ENCODE measurements at places on chromosomes 7 and 10.
A peak's percentile ranks its signal among the peaks of the same experiment; 100 is the strongest.

GRCh38 chr10:2837674-2838073 lies 229.7 kb upstream of the PFKP start:
- DNase-seq: no peak

DNA sequence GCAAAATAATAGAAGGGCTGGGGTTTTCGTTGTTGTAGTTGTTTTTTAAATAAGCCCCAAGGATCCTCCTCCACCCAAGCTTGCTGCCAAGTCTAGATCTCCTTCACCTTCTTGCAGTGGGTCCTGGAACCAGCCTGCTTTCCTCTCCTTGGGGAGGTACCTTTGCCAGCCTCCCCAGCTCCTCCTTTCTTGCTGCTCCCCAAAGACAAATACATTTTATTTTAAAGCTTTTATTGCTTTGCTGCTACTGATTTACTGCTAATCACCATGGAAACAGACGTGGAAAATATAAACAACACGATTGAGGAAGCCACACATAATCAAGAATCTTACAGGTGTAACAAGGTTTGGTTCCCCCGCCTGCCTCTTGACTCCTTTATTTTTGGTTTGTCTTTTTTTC lies 17.4 kb upstream of the SLF2 start:
- no peak for DNase-seq

DNA sequence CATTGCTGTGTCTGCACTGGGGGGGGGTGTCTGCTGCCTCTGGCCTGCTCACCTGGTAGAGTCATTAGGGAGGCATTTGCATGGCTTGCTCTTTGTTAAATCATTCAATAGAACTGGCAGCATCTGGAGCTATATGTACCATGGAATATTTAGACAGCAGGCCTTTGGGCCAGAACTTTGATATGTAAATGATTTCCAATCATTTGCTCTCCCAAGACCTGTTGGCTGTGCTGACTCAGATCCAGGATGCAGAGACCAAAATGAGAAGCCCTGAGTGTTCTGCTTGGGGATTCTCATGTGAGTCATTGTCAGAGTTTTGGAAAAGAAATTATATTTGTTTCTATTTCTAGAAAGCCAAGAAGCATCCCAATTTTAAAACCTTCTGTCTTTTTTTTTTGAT lies 257.6 kb upstream of the IGFBP3 start:
- DNase-seq: no peak

GRCh38 chr7:32385316-32385956 lies 104.7 kb downstream of the LSM5 start:
- DNase-seq: no peak

- no peak for DNase-seq
These were observed 70.0 kb upstream of the SMIM30 start for GRCh38 chr7:113188396-113188795.

DNA sequence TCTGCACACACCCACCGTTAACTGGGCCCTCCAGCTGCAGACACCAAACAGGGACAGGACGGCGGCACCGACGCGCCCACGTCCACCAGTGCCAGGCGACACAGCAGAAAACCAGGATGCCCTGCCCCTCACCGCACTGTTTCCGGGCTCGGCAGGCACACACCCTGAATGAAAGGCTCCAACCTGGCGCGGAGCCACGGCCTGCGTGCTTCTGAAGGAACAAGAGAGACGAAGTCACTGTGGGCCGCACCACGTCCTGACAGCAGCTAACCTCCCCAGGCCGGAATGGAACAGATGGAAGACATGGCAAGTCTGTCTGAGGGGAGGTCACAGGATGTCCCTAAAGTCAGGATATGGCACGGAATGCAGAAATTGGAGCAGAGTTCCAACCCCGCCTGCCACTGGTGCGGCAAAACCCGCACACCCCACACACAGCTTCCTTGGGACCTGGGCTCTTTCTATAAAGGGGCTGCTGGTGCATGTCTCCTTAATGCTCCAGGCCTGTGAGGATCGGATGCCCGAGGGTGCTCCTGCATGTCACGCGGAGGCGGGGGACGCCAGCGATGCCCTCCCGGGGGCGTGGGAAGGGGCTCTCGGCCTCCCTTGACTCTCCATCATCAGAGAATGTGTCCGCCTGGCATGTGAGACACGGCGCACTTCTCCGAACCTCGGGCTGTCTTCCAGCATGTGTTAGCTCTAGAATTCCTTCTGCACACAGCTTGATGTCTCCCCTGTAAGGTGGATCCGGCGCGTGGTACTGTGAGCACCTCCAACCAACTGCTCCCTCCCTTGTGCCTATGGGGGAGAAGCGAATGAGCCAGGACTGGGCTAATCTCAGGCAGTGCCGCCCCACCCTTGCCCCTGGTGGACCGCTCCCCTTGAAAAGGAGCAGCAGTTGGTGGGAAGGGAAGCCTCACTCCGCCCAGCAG lies 3.9 kb upstream of the GPER1 start:
- DNase-seq: no peak

DNA sequence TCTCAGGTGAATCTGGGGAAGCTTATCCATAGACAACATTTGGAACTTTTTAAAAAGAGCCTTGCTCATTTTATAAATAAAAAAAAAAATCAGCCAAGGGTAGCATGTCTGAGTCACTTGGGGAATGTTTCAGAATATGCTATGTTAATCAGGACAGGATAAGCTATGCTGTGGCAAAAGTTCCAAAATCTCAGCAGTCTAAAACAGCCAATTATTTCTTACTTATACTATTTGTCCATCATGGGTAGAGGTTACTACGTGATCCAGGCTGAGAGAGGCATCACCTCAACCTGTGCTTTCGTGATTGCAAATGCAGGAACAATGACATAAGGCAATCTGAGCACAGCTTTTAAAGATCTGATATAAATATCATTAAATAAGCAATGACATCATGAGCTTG lies 6.5 kb downstream of the SLC13A1 start:
- no peak for DNase-seq

GRCh38 chr7:17168416-17168815 lies 130.0 kb upstream of the AHR start:
- DNase-seq: no peak

- no peak for DNase-seq
These were observed 116.7 kb downstream of the SMURF1 start for GRCh38 chr7:99027241-99027640.

DNA sequence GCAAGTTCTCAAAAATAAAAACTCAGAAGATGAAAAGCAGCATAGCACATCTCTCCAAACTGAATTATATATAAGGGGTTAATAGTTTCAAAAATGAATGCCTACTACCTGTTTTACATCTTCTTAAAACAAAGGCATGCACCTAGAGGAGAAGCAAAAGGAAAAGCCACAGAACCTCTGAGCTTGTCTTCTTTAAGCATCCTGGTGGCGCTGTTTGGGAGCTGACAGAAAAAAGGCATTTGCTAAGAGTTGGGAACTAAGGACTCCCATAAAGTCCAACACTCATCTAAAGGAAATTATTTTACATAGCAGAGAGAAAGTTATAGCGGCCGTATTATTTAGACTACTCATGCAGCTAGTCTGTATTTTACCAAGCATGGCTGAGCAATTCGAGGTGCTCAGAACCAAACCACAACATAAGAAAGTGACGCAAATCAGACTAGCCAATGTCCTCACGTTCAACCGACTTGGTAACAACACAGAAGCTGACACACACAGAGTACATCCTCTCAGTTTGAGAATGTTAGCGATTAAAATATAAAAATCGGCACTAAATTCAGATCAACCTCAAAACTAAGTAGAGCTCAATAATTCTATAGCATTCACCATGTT lies 38.8 kb downstream of the PTN start:
- no peak for DNase-seq

DNA sequence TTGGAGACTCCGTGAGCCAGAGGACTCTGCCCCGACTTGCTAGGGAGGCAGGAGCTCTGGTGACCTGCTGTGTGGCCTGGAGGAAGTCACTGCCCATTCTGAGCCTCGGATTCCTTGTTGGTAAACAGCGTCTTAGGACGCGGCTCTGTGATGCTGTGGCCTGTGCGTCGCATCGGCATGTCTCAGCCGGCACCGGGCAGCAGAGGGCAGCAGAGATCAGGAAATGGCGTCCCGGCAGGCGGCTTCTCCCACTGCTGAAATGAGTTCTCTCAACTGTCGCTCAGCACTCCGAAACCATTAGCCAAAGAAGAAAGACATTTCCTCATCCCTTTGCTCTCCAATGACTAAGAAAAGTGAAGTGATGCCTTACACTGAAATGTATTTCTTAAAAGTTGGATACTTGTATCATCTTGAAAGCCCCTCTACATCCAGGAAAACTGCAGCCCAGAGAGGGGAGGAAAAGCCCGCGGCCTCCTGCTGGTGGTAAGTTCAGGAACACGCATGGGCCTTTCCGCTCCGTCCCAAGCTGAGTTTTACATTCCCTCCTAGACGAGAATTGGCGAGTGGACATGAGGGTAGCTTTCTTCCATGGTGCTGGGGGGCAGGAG lies 91.7 kb downstream of the WDR11 start:
- peak; percentile 38 for DNase-seq

DNA sequence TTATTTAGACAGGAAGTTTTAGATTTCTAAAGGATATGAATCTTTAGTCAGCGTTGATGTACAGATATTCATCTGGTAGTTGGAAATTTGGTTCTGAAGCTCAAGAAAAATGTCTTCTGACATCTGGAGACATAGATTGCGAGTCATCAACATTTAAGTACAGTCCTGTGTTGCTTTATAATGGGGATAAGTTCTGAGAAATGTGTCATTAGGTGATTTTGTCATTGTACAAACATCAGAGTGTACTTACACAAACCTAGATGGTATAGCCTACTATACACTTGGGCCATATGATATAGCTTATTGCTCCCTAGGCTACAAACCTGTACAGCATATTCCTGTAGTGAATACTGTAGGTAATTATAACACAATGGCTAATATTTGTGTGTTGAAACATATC lies 49.6 kb upstream of the UBN2 start:
- no peak for DNase-seq

GRCh38 chr7:4820967-4821471 lies 40.8 kb downstream of the PAPOLB start:
- no peak for DNase-seq

GRCh38 chr7:22051886-22052673 lies 106.4 kb upstream of the CDCA7L start:
- DNase-seq: no peak

DNA sequence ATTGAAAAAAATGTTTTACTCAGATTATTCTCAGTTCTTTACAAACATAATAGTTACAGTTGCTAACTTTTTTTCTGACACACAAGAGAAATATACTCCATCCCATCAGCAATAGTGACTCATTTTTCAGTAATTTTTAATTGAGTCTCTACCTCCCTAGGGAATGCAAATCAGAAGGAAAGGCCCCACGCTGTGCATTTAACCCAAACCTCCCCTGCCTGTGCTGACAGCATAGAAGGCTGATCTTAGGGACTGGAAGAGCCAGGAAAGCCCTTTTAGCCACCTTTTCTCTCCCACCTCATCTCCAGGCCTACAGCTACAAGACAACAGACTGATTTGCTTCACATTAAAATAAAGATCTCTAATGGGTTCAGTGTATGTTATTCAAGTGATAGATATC lies 24.7 kb upstream of the PIK3CG start:
- DNase-seq: no peak

DNA sequence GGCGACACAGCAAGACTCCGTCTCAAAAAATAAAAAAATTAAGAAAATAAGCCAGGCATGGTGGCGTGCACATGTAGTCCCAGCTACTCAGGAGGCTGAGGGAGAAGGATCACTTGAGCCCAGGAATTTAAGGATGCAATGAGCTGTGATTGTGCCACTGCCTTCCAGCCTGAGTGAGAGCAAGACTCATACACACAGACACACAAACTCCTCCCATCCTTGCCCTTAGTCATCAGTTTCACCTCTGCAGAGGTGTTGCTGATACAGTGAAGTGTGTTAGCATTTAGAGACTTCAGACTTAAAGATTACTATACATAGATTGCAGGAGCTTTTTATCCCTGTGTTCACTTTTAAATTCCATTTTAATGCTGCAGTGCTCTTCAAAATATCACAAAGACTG lies 5.5 kb upstream of the H2AZ2 start:
- DNase-seq: no peak

DNA sequence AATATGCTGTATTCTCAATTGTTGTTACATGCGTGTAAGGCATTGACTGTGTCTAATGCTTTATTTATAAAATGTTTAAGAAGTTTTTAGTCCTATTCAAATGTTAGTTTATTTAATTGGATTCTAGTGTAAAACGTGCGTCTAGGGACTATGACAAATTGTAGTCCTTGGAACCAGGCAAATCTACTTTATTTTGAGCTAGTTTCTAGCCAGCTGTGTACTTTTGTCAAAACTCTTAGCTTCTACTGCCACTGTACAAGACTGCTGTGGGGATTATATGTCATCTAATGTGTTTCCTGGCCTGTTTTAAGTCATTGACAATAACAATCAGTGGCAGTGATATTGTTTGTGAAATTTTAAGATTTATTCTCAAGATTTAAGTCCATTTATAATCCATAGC lies 220.5 kb upstream of the SEMA3D start:
- no peak for DNase-seq

DNA sequence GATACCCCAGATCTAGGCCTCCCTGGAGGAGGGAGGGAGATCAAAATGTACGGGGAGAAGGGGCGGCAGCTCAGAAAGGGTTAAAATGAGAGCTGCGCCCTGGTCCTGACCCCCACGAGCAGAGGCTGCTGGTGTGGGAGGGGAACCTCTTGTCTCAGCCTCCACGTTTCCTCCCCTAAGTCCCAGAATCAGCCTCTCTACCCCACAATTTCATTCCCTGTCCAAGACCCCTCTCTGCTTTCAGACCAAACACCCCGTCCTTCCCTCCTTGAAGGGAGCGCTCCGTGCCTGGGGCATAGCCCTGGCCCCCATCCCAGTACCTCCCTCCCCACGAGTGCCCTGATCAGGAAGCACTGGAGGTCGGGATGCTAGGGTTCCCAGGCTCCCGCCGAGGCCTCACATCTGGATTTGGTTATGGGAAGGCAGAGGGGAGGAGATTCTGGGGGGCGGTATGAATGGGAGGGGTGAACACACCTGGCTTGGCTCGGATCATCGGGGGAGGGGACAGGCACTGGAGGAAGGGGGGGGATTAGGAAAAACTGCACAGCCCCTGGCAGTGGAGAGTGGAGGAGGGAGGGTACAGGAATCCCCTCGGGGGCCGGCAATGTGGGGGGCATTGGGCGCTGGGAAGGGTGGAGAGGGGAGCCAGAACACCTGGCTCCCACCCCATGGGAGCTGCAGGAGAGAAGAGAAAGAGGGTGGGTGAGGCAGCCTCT lies 2.7 kb downstream of the EPHB4 start:
- no peak for DNase-seq

GRCh38 chr10:8193546-8193945 lies 139.1 kb downstream of the GATA3 start:
- DNase-seq: no peak

DNA sequence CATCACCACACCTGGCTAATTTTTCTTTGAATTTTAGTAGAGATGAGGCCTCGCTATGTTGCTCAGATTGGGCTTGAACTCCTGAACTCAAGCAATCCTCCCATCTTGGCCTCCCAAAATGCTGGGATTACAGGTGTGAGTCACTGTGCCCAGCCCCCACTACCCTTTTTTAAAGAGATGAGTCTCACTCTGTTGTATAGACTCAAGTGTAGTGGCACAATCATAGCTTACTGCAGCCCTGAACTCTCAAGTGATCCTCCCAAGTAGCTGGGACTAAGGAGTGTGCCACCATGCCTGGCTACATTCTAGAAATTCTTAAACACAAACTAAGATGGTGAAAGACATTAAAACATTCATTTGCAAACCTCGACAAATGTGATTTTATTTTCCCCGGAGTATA lies 12.6 kb downstream of the SYPL1 start:
- DNase-seq: no peak
